Stimulated activated CD8-positive, alpha-beta memory T cell treated with anti-CD3 and anti-CD28 coated beads, Interleukin-15, amount 100 ng/mL, for 4 hours (primary cell): ENCODE measurements at places on chromosomes 7 and 10.

DNA sequence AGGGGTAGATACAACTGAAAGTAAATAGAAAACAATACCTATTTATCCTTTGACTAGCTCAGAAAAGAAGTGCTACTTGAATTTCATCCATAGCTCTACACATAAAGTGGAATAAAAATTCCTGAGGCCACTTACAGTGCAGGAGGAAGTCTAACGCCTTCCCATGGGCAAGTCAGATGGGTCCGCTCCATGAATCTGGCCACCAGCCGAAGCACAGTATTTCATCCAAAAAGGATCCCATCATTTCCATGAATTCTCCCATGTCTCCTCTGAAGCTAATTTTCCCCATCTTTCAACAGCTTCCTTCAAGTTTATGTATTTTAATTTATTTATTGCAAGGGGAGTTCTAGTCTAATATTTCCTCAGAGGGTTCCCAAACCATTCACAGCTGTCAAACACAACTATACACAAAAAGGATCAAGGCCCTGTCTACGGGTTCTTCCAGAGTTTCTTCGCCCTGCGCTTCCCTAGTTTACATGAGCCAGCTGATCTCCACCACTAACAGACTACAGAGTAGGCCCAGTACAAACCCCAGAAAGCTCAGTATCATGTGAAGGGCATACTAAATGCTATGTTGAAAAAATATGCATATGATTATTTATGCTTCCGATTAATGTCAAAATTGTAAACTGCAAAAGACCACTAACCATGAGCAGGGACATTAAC is 184.7 kb downstream of the DOCK4 start:
- DNase-seq = no peak

GRCh38 chr10:78605800-78606350 is 462.9 kb upstream of the ZMIZ1 start:
- DNase-seq = no peak

GRCh38 chr7:78499971-78500370 is 701.4 kb downstream of the PHTF2 start:
- DNase-seq = no peak

DNA sequence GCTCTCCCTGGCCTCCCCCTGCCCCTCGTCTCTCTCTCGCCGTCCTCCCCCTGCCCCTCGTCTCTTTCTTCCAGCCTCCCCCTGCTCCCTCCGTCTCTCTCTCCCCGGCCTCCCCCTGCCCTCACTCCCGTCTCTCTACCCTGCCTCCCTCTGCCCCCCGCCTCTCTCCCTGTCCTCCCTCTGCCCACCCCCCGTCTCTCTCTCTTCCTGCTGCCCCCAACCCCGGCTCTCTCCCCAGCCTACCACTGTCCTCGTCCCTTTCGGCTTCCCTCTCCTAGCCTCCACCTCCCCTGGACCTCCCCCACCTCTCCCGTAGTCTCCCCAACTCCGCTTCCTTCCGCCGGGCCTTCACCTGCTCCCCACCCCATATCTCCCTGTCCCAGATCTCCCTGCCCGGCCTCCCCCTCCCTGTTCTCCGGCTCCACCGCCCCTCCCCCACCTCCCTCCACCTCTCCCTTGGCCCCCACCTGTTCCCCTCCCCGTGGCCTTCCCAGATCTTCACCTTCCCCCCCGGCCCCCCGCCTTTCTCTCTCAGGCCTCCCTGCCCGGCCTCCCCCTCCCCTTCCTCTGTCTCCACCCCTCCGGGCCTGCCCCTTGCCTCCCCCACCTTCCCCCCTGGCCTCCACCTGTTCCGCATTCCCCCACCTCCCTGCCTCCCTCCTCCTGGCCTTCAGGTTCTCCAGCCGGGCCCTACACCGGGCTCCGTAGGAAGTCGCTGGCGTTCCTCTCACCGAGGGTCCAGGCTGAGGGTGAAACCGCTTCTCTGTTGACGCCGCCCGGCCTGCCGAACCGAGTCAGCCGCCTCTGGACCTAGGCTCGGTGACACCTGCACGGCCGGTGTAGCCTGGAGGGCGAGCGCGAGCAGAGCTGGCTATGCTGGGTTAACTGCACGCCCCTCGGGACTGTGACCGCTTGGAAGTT is 1.2 kb downstream of the GET4 start:
- no peak for DNase-seq

DNA sequence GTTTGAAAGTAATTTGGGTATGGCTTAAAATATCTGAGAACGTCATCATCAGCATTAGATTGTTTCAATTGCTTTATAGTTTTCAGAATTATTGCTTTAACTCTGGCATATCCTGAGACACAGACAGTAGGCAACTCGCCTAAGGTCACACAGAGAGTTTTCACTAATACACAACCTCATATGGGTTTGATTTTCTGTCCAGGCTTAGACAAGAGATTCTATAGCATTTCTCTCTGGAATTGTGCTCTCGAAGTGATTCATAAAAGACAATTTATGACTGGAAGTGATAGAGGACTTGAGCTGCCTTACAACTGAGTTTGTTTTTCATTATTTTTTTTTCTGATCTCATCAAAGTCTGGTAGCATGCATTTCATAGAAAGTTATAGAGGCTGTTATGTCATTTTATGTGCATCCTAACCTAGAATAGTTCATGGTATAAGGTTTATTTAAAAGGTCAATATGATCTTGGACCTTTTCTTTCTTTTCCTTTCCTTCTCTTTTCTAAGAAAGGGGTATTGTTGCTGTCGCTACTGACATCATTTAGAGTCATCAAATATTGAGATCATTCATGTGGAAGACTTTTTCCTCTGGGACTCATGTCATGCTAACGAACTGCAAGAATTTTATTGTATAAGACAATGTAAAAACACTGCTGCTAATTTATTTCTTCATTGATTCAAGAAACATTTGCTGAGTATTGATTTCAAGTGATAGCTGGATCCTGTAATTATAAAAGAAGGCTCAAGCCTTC is 278.2 kb downstream of the PLXDC2 start:
- no peak for DNase-seq

GRCh38 chr10:121309164-121309563 is 289.1 kb downstream of the FGFR2 start:
- DNase-seq = no peak

GRCh38 chr10:62709200-62709599 is 95.3 kb upstream of the ADO start:
- DNase-seq = no peak

DNA sequence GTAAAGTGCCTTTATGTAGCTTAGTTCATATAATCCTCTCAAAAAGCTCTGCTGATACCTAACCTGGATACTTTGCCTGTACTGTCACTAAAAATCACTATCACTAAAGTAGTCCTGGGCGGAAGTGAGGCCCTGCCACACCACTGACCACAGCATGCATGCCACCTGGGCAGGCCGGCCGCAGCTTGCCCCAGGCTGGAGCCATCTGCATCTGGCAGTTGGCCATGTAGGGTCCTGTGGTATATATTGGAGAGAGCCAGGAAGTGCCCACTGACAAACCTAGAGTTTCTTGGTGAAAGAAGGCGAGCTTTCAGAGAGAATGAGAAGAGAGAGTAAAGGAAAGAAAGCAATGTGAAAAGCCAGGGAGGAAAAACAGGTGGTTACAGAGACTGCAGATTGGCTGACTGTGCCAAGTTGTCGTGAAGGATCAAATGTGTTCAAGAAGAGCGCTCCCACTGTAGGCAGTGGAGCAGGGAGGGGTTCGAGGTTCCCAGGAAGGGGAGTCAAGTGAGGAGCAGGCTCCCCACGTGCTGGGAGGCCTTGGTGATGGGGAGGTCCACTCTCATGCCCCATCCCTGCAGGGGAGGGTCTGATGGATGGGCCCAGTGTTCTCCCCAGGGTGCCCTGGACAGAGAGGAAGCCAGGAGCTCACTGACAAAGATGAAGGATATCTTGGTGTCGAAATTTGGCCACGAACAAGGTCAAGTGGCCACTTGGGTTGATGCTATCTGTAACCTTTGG is 13.6 kb downstream of the LOXL4 start:
- no peak for DNase-seq

DNA sequence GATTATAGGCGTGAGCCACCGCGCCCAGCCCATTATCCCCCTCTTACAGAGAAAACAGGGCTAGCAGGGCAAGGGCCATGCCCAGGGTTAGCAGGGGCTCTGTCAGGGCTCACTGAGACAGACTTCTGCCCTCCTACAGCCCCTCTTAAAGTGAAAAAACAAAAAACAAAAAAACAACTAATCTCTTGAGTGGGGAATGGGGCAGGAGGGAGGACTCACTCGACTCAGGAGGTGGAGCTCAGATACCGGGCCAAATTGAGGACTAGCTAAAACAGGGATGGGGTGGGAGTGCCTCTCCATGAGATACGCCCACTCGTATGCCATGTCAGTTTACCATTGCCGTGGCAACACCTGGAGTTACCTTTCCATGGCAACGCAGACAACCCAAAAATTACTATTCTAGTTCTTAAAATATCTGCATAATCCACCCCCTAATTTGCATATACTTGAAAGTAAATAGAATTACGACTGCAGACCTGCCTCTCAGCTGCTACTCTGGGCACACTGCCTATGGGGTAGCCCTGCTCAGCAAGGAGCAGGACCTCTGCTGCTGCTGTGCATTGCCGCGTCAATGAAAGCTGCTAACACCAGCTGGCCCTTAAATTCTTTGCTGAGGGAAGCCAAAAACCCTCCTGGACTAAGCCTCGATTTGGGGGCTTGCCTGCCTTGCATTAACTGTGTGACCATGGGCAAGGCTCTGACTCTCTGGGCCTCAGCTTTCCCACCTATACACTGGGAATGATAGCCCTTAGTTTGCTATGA is 13.4 kb downstream of the SSC4D start:
- no peak for DNase-seq

- DNase-seq = no peak
Observed at GRCh38 chr7:6628045-6628444, 9.1 kb upstream of the ZNF316 start.

GRCh38 chr7:7265081-7266075 is 83.0 kb downstream of the C1GALT1 start:
- DNase-seq = no peak

DNA sequence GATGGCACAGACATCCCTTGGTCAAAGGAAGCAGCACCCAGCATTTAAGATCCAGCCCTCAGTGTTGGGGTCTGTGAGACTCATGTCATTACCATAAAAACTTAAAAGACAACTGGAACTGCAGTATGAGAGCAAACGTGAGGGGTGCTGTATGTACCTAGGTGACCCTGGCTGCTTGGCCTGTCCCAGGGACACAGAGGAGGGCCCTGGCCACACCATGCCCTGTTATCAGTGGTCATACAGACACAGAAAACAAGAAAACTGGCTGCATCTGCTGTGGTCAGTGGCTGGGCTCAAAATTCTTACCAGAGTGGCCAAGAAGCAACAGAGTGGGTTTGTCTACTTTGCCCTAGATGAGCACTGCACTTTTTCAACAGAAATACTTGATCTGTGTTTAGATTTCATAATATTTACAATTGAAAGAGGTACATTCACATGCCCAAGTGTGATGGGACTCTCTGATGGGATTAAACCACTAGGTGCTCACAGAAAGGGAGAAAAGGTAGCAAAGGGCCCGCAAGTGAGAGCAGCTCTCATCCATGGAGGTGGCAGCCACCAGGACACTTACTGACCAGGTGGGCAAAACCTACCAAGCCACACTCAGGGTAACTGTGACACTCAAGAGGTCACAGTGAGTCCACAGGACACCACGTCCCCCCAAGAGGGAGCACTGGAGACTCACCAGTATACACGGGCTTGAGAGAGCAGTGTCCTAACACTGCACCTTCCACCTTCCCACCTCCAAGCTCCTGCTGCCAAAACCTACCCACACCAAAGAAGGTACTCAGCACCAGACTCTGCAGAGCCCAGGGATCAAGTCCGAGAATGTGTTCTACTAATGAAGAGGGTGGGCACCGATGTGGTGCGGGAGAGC is 68.1 kb upstream of the CAMK2B start:
- DNase-seq = no peak
